ENCODE measurements at places on chromosomes 5 and 9.
A peak's percentile ranks its signal among the peaks of the same experiment; 100 is the strongest.

DNA sequence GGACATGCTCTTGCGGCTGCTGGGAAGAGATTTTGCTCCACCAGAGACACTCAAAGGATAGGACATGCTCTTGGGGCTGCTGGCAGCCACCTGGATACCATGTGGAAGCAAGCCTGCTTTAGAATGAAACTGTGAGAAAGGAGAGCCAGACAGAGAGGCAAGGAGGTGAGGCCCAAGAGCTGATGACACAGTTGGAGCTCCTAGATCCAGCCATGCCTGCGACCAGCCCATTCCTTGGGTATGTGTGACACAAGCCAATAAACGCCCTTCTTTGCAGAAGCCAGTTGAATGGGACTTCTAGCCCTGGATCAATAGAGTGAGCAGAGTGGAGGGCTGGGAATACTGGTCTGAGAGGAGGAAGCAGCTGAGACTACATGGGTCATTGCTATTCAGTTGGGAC is 69.6 kb downstream of the SMIM23 start:
- DNase-seq = no peak

GRCh38 chr9:60545346-60545877 is 368.8 kb upstream of the SPATA31A5 start:
- no peak for DNase-seq

DNA sequence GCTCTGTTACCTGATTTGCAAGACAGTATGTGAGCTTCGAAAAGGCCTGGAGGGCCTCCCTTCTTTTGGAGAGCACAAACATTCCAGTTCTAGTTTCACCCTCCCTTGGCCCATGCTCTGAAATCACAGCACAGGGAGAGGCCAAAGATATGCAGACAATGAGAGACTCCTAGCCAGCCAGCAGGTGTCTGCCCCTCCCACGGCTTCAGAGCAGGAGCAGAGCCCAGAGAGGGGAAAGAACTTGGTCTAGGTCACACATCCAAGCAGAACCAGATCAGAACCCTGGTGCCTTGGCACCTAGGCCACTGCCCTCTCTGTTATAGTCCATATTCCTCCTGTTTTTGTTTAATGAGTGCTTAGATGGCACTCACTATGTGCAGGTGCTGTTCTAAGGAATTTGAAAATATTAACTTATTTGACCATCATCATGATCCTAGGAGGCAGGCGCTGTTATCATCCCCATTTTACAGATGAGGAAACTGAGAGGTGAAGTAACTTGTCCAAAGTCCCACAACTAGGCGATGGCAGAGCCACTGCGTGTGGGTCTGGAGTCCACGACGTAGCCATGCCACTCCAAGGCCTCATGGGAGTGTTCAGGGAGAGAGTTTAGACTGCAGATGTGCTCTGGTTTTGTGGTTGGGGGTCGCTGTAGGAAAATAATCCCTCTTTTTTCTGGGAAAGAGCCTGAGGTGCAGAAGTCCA is 27.2 kb downstream of the TMOD1 start:
- no peak for DNase-seq

GRCh38 chr9:4080921-4081895 is 218.7 kb downstream of the GLIS3 start:
- DNase-seq = no peak

- DNase-seq = peak; percentile 28
Measured at GRCh38 chr5:128905568-128906110, 59.6 kb upstream of the SLC27A6 start.

GRCh38 chr5:74290634-74291241 is 349.8 kb downstream of the ENC1 start:
- no peak for DNase-seq

DNA sequence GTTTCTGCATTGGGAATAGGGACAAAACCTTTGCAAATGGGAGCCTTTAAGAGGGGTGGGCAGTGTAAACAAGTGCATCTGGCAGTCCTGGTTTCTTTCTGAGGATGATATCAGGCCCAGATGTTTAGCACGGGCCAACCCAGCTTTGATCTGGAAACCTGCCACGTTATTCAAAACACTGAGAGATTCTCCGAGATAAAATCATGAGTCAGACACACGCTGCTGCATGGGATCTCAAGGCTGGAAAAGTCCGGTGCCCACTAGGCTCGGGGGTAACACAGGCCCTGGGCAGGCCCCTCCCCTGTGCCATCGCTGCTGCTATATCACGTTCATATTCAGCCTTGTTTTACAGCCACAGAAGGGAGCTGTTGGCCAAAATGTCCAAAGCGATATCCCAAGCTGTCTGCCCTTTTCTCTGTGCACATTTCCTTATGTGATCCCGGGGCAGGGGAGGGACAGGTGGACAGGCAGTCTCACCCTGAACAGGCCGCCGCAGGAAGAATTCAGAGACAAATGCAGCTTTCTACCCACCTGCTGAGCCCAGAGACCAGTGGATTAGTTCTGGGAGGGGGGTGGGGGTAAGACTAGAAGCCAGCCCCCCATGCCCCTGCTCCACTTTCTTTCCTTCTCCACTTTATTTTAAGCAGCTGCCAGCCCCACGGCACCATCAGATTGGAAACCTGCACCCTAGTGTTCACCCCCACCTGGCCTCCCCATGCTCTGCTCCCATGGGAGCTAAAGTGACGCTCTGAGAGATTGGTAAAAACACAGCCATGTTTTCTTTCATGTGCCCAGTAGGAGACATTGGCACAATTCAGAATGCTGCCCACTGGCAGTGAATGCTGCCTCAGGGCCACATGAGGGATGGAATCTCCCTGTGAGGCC is 63.1 kb downstream of the TMOD1 start:
- peak; percentile 59 for DNase-seq

GRCh38 chr5:32160228-32160627 is 13.9 kb downstream of the GOLPH3 start:
- no peak for DNase-seq

- no peak for DNase-seq
Measured at GRCh38 chr5:36606428-36607113, at the start of gene SLC1A3. Gene SLC1A3, plus strand, starts transcription at chr5:36606606. Its CDS starts 1,818 bp downstream, at chr5:36608424.

DNA sequence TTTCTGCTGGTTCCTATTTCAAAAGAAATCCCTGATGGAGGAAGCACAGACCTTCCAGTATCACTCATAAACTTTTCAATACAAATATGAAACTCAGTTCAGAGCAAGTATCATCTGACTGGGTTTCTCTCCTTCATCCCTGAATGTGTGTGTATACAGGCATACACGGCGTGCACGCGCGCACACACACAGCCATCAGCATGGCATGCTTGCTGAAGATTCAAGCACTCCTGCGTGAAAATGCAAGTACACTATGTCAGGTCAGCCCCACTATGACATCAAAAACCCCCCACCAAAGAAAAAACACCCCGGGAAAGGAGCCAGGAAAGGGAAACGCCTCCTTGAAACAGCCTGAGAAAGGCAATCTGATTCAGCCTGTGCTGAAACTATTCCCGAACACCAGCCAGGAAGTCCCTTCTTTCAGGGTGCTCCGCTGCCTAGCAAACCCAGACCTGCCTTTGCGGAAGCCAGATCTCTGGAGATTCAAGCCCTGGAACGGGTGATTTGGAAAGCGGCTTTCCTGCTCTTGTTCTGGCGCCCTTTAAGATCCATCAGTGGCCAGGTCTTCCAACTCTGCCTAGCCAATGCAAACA is 831 bp downstream of the KLHL3 start:
- DNase-seq = no peak

- no peak for DNase-seq
Measured at GRCh38 chr9:93929231-93929630, 25.9 kb downstream of the BARX1 start.

DNA sequence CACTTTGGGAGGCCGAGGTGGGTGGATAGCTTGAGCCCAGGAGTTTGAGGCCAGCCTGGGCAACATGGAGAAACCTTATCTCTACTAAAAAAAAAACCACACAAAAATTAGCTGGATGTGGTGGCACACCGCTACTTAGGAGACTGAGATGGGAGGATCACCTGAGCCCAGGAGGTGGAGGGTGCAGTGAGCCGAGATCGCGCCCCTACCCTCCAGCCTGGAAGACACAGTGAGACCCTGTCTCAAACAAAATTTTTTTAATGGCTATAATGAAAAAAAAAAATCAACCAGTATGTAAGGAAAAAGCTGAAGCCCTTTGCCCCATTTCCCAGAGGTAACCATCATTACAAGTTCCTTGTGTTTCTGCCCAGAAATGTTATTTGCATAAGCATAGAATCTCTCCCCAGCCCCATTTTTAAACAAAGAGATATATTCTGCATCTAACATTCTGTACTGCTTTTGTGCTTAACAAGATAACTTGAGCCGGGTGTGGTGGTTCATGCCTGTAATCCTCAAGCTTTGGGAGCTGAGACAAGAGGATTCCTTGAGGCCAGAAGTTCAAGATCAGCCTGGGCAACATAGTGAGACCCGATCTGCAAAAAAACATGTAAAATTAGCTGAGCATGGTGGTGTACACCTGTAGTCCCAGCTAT is 35.1 kb upstream of the KCNIP1 start:
- no peak for DNase-seq

GRCh38 chr9:128068386-128069205 is 564 bp downstream of the SLC25A25 start:
- no peak for DNase-seq

- no peak for DNase-seq
Measured at GRCh38 chr5:176803943-176804498, 6.3 kb upstream of the UNC5A start.
